ENCODE measurements at places on chromosomes 7 and 10.

DNA sequence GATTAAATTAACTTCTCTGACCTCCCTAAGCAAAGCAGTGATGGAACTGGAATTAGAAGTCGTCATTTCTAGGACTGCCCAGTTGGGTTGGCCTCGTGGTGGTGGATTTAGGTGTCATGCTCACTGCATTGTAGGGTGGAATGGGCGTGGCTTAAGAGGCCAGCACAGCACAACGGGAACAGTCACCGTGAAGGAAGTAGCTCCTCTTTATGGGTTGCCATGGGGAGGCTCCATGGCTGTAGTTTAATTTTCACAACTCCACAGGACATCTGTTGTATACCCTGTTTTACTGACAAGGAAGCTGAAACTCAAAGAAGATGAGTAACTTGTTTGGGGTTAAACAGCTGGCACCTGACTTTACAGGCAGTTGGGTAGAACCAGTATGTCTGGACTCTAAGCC is 208.3 kb downstream of the CELF2 start:
- no peak for DNase-seq

GRCh38 chr10:17213646-17214349 is 12.3 kb upstream of the TRDMT1 start:
- no peak for DNase-seq

GRCh38 chr10:131646551-131647525 is 254.0 kb upstream of the PPP2R2D start:
- no peak for DNase-seq

- DNase-seq, result peak; percentile 14
These were observed 137.9 kb downstream of the DNAJB6 start for GRCh38 chr7:157474685-157475084.

- DNase-seq, result no peak
These were observed 124.2 kb upstream of the PDLIM1 start for GRCh38 chr10:95414844-95415485.

DNA sequence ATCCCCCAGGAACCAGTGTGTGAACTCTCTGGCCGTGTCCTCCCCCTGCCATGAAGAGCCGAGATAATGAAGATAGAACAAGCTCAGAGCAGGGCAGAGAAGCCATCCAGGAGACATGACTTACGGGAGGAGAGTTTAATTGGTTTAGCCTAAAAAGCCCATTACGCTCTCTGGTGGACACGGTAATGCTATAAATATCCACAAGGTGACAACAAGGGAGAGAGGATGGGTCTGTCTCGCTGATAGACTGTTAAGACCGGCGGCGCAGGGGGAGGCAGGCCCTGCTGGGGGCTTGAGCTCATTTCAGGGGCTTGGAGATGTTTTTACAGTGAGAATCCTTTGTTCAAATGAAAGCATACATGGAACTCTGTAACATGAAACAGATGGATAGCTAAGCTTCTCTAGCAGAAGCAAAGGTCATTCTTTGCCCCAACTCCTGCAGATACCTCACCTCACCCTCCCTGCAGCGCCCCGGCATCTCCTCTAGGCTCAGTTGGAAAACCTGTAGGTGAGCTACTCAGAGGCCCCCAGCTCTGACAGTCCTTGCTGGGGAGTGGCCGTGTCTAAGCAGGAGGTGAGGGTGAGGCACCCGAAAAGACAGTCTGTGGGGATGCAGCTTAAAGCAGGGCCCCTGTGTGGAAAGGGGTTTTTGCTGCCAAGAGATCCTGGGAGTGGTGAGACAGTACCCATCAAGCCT is 40.8 kb upstream of the LOXL4 start:
- peak; percentile 13 for DNase-seq

GRCh38 chr7:131212114-131212513 is 115.6 kb upstream of the MKLN1 start:
- DNase-seq, result no peak

DNA sequence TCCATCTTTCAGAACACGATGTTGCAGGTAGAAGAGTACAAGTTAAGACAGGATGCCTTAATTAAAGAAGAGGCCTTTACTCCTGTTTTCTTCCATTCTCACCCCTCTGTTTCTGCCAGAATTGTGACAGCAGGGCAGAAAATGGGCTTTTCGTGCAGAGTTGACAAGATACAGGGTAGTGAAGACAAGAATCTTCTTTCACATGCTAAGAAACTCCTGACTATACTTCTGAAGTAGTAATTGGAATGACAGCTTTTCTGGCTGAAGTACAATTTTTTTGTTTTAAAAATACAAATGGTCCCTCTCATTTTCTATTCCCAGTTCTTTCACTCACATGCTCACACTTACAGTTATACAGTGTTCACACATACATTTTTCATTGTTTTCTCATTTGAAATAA is 22.1 kb downstream of the HDAC9 start:
- DNase-seq, result no peak

DNA sequence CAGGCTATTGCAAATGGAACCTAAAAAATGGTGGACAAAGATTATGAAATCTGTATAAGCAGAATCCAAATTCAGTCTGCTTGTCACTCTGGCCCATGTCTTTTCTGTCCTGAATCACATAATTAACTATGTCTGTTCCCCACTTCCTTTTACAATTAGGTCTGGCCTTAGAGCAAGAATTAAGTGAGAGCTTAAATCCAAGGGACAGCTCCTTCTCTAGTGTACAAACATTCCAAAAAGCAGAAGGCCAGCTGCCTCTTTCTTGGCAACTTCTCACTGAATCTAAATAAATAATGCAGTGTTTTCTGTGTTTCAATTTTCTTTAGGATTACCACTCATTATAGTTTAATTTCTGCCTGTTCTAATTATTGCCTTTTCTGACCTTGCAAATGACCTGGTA is 39.3 kb upstream of the NEBL start:
- DNase-seq, result no peak

DNA sequence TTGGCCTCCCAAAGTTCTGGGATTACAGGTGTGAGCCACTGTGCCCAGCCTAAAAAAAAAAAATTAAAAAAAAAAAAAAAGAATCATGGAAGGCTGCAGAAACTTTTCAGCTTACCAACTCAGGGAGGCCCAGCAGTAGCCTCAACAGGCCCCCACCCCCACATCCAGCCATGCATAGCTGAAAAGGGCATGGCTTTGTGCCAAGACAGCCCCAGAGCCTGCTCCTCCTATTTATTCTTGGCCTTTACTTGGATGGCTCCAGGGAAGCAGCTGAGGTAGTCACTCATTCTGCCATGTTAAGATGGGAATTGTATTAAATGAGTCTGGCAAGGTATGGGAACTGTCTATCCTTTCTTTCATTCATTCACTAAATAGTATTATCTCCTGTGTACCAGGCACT is 13.7 kb upstream of the CNNM2 start:
- no peak for DNase-seq

DNA sequence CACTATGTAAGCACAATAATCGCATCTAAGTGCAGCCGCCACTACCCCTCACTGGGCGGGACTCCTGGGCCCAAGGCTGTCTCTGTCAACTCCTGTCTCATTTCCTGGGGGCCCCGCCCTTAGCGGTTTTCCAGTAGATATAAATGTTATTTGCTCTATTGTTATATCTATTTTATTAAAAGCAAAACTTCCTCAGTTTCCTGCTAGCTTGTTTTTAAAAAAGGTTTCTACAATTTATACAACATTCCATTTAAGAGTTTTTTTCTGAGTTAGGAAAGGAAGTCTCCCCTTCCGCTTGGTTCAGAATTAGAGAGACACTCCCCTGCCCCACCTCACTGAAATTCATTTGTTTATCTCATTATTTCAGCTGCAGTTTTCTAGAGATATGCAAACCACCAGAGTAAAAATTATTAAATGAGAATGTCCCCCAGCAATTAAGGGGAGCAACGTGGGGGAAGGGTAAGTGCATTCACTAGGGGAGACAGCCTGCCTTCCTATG is 82.7 kb downstream of the RAMP3 start:
- no peak for DNase-seq

DNA sequence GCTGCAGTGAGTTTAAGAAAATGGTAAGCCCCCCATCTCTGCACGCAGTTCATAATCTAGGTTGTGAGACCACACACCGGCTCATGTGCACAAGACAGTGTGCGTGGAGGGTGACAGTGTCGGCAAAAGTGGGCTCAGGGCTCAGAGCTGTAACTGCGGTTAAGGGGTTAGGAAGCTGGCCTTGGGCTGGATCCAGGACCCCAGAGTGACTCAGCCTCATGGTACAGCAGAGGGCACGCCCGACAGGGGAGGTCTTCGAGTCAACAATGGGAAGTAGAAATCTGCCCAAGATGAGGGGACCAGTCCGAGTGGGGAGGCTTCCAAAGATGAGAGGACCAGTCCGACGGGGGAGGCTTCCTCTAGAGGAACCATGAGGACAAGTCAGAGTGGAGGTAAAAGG is 437.7 kb downstream of the DNAJB6 start:
- DNase-seq, result no peak

GRCh38 chr10:14093730-14094484 is 236.8 kb downstream of the FRMD4A start:
- peak; percentile 60 for DNase-seq

- DNase-seq, result no peak
These were observed 249.2 kb downstream of the DYNC1I1 start for GRCh38 chr7:96021568-96021967.

DNA sequence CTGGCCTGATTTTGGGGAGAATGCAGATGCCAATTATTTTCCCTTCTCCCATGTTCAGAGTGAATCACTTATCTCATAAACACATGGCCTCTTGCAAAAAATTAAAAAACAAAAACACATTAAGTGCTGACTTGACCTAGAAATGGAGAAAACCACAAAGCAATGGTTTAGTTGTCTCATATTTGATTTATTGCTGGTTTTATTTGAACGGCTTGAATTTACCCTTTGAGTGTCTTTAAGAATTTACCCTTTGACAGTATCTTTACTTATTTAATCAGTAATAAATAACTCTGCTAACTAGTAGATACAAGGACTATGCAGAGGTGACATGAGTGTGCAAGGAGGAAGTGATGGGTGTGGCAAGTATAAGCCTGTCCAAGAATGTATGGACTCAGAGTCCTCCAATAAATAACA is 68.1 kb upstream of the GSDME start:
- no peak for DNase-seq

- DNase-seq, result no peak
These were observed 780.8 kb upstream of the C7orf33 start for GRCh38 chr7:147809786-147810185.

GRCh38 chr10:12749760-12750478 is 251.6 kb downstream of the CCDC3 start:
- no peak for DNase-seq

GRCh38 chr10:31604646-31605170 is 285.7 kb downstream of the ZEB1 start:
- DNase-seq, result no peak

GRCh38 chr10:84608126-84608525 is 279.7 kb downstream of the CCSER2 start:
- no peak for DNase-seq

DNA sequence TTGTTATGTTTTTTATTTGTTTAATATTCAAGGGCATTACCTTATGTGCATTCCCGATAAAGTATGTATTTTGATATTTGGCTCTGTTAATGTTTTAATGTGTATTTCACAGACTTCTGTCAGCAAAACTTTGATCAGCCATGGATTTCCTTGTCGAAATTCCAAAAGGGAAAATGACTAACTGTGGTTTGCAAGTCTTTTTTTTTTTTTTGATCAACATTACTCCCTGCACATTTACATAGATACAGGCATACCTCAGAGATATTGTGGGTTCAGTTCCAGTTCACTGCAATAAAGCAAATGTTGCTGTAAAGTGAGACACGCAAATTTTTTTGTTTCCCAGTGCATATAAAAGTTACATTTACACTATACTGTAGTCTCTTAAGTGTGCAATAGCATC is 351.9 kb downstream of the CXCL12 start:
- DNase-seq, result no peak

DNA sequence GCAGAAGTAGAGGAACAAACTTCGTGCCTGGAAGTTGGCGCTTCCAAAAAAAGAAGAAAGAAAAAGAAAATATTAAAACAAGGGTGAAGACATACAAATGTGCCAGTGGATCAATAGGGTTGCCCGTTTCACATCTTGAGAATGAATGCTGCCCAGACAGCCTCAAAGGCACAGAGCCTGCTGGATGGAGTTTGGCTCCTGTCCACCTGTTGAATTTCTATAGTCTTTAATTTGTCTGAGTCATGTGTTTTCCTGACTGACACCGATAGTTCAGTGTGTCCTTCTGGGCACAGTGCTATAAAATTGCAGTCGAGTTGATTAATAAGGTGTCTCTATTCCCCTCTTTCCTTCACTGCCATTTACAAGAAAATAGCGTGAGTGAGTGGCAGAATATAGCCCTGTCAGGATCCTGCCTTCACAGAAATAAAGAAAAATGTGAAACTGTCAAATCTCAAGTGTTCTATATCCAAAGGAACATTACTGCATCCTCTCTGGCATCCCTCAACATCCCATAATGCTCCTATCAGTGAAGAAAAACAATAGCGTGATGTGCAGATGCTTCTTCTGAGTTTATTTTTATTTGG is 471.3 kb upstream of the AUTS2 start:
- DNase-seq, result no peak

DNA sequence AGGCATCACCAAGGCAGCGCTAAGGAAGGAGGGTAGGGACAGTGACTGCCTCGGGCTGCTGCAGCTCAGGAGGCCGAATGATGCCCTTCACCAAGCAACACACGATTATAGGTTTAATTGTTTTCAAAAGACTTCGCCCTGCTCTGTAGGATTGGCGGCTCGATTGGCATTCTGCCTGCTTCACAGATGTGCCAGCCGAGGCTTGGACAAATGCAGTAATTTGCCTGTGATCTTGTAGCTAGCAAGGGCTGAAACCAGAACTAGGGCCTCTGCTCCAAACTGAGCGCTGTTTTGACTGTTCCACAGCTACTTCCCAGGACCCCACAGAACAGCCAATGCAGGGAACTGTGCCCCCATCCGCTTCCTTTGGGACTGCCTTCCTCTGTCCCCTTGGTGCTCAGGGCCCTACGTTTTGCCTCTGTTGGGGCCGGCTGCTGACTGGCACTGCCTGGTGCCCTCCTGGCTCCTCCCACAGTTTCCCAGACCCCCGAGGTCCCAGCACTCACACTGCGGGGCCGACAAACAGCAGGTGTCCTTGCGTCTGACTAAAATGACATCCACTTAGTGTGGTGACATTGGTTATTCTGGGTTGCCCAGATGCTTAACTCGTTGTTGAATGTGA is 62.6 kb upstream of the EN2 start:
- DNase-seq, result peak; percentile 27

GRCh38 chr10:20953120-20953519 is 56.0 kb upstream of the NEBL start:
- DNase-seq, result no peak

DNA sequence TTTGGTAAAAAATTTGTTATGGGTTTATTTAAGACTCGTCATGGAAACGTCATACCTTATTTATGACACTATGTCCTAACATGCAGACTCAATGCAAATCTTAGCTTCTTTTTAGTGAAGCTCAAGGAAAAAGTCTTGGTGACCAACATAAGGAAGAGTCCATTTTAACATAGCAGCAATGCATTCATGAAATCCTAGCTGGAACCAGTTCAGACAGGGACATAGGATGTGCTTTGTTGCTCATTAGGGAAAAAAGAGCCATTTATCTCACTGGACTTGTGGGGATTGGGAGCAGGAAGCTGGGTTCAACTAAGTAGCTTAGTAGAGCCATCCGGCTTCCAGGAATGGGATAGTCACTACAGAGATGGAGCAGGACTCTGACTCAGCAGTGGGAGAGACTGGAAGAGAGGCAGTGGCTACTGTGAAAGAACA is 100.7 kb upstream of the DKK1 start:
- no peak for DNase-seq

- DNase-seq, result no peak
These were observed 16.5 kb downstream of the AIFM2 start for GRCh38 chr10:70115948-70116682.

Data from NCI-H2171 treated with DMSO at 0.1 percent for 48 hours (cell line).